Type B pancreatic cell (in vitro differentiated cells): ENCODE measurements at places on chromosomes 2 and 18.

- H3K27me3 ChIP-seq: peaks cover 5% of the 10 kb centered on the region
- H3K4me3 ChIP-seq: peak overlapping the region; percentile 39
- peaks cover 9% of the 10 kb centered on the region for H3K4me1 ChIP-seq
- no peaks in the 10 kb centered on the region for H3K36me3 ChIP-seq
Observed at GRCh38 chr18:62420513-62421209, 95.6 kb downstream of the TNFRSF11A start.

GRCh38 chr18:54392543-54393023 is 34.9 kb downstream of the C18orf54 start:
- H3K27ac ChIP-seq: no peak overlapping the region
- no peak for DNase-seq
- no peaks in the 10 kb centered on the region for H3K36me3 ChIP-seq
- peaks cover 9% of the 10 kb centered on the region for H3K4me1 ChIP-seq
- H3K27me3 ChIP-seq: peaks cover 10% of the 10 kb centered on the region

- no peaks in the 10 kb centered on the region for H3K4me1 ChIP-seq
- peaks cover 3% of the 10 kb centered on the region for H3K27me3 ChIP-seq
- H3K4me3 ChIP-seq: no peak overlapping the region
Observed at GRCh38 chr2:121185571-121186074, 99.4 kb downstream of the TFCP2L1 start.

GRCh38 chr2:116810645-116811044 is 1003.8 kb upstream of the DDX18 start:
- peaks cover 4% of the 10 kb centered on the region for H3K4me1 ChIP-seq
- H3K27ac ChIP-seq: no peak overlapping the region
- H3K4me3 ChIP-seq: no peak overlapping the region
- no peaks in the 10 kb centered on the region for H3K36me3 ChIP-seq
- no peaks in the 10 kb centered on the region for H3K27me3 ChIP-seq

DNA sequence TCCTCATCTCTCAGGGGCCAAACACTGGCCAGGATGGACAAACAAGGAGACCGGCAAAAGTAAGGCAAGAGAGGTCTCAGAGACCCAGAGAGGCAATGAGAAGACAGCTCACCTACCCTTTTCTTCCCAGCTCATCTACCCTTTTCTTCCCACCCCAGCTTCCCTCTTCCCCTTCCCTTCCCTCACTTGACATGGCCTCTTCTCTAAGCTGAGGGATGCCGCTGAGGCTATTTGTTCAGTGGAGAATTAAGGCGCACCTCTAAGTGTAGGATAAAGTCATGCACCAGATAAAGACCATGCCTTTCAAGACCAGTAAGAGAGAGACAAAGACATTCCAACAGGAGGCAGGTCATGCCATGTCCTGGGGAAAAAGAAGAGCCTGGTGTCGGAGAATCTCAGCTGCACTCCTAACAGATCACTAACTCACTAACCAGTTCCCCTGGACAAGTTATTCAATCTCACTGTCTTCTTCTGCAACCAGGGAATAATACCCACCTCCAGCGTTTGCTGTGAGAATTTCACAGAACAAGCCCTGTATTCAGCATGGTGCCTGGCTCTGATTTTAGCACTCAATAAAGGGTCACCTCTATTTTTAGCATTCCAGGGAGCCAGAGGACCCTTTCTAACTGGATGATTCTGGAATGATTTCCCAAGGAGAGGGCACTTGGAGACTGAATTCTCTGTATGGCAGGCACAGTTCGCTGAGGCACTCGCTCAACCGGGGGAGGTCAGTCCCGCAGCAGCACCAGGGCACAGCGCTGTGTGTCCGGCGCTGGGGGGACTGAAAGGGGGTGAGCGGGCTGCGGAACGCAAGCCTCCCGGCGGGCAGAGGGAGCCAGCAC is 3.0 kb upstream of the FOSL2 start:
- peaks cover 4% of the 10 kb centered on the region for H3K36me3 ChIP-seq
- DNase-seq: no peak

DNA sequence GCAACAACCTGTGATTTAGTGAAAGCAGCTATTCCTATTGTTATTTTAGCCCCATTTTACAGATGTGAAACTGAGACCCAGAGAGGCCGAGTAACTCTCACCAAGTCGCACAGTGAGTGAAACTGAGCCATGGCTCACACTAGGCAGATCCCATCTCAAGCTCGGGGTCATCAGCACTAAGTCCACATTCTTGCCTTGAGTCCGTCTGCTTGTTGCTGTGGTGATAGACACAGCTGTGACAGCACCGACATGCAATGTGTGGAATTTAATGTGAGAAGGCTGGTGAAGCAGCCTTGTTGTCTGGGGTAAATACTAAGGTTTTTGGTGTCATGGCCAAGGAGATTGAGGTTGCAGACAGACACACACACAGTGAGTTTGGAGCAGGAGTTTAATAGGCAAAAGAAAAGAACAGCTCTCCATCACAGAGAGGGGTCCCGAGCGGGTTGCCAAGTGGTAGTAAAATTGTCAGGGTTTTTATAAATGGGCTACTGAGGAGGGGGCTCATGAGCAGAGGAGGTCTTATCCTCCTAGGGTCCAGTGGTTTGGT is 40.2 kb upstream of the GMCL1 start:
- H3K4me3 ChIP-seq: peak overlapping the region; percentile 25
- no peaks in the 10 kb centered on the region for H3K27me3 ChIP-seq
- H3K36me3 ChIP-seq: peaks cover 5% of the 10 kb centered on the region
- no peak for DNase-seq

DNA sequence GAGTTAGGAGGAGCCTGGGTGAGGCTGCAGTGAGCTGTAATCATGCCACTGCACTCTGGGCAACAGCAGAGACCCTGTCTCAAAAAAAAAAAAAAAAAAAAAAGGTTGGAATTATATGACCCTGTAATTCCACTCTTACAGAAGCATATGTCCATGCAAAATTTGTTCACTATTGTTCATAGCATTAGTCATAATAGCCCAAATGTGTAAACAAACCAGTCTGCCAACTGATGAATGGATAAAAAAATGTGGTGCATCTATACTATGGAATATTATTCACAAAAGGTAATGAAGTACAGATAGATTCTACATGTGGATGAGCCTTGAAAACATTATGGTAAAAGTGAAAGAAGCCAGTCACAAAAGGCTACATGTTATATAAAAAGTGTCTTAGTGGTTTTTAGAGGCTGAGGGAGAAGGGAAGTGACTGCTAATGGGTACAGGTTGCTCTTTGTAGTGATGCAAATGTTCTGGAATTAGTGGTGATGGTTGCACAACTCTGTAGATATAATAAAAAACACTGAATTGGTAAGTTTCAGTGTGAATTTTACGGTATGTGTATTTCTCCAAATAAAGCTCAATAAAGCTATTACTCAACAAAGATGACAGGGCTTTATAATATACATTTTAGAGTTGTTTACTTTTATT is 9.4 kb downstream of the COA5 start:
- DNase-seq: no peak
- no peaks in the 10 kb centered on the region for H3K4me1 ChIP-seq
- no peak overlapping the region for H3K4me3 ChIP-seq
- H3K27ac ChIP-seq: no peak overlapping the region

GRCh38 chr2:110837446-110838409 is 105.4 kb downstream of the ACOXL start:
- H3K27ac ChIP-seq: no peak overlapping the region
- peaks cover 18% of the 10 kb centered on the region for H3K4me1 ChIP-seq
- no peaks in the 10 kb centered on the region for H3K27me3 ChIP-seq
- no peaks in the 10 kb centered on the region for H3K36me3 ChIP-seq

- no peak for DNase-seq
- no peak overlapping the region for H3K27ac ChIP-seq
- peak overlapping the region; percentile 73 for H3K4me3 ChIP-seq
- H3K27me3 ChIP-seq: peaks cover 39% of the 10 kb centered on the region
- H3K4me1 ChIP-seq: peaks cover 18% of the 10 kb centered on the region
Observed at GRCh38 chr18:75784390-75784789, 356.9 kb upstream of the SMIM21 start.

- no peaks in the 10 kb centered on the region for H3K27me3 ChIP-seq
- H3K36me3 ChIP-seq: no peaks in the 10 kb centered on the region
- H3K4me3 ChIP-seq: no peak overlapping the region
- no peak for DNase-seq
- H3K4me1 ChIP-seq: peaks cover 33% of the 10 kb centered on the region
- H3K27ac ChIP-seq: no peak overlapping the region
Observed at GRCh38 chr18:10398571-10398970, 55.9 kb upstream of the APCDD1 start.

DNA sequence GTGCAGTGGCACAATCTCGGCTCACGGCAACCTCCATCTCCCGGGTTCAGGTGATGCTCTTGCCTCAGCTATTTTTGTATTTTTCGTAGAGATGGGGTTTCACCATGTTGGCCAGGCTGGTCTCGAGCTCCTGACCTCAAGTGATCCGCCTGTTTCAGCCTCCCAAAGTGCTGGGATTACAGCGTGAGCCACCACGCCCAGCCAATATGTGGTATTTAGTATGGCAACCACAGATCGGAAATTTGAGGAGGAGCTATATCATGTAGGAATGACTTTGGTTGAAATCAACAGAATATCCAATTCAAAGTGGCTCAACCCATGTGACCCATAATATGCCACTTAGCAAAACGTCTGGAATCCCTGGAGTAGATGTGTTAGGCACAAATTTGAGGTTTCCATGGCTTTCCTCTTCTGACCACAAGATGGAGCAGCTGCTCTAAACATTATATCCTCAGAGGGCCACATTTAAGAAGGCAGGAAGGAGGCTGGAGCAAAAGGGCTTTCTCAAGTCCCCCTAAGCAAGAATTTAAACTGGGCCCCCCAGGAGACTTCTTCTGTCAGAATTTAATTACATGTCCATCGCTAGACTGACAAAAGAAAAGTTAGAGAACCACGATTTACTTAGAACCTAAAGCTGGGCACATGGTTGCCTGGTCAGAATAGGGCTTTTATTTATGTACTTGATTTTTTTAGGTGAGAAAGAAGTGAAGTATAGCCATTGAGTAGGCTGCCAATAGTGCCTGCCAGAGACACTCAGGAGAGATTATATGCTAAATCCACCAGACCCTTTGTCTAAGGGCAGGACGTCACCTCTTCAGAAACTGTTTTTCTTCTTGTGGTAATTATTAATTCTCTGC is 49.6 kb upstream of the ITSN2 start:
- no peaks in the 10 kb centered on the region for H3K36me3 ChIP-seq
- H3K4me1 ChIP-seq: peaks cover 10% of the 10 kb centered on the region
- peaks cover 4% of the 10 kb centered on the region for H3K27me3 ChIP-seq
- no peak overlapping the region for H3K4me3 ChIP-seq
- DNase-seq: no peak

- DNase-seq: no peak
- H3K4me3 ChIP-seq: no peak overlapping the region
- no peaks in the 10 kb centered on the region for H3K27me3 ChIP-seq
- no peak overlapping the region for H3K27ac ChIP-seq
- H3K36me3 ChIP-seq: peaks cover 4% of the 10 kb centered on the region
Observed at GRCh38 chr18:79371561-79372121, 24.1 kb upstream of the NFATC1 start.

DNA sequence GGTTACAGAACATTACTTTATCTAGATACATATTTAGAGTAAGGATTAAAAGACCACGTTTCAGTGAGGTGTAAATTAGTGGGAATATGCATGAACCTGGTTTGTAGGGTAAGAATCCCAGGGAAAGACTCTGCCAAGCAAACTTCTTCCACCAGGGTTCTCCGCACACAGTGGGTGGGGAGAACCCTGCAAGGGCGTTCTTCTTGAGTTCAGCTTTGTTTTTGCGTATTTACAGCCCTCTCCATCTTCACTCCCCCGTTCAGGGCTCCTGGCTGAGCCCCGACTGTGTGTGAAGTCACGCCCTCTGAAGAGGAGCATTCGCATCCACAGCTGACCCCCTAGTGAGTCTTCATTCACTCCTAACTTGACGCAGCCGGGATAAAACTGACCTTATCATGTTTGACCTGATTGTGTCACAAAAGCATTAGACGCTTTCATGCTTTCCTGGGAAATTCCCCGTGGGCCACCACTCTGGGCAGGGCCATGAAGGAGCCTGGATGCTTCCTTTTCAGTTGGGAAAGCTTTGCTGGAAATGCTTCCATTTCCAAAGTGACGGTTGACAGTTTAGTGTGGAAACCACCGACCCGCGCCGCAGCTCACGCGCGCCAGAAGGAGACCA is 1.0 kb downstream of the ALKAL2 start:
- H3K36me3 ChIP-seq: peaks cover 12% of the 10 kb centered on the region
- H3K27me3 ChIP-seq: peaks cover 49% of the 10 kb centered on the region
- no peak for DNase-seq
- H3K4me1 ChIP-seq: no peaks in the 10 kb centered on the region
- H3K27ac ChIP-seq: peak overlapping the region; percentile 59

GRCh38 chr2:182784058-182784706 is 68.1 kb downstream of the DNAJC10 start:
- H3K4me1 ChIP-seq: peaks cover 7% of the 10 kb centered on the region
- no peak overlapping the region for H3K27ac ChIP-seq
- peaks cover 16% of the 10 kb centered on the region for H3K36me3 ChIP-seq
- no peak for DNase-seq
- H3K27me3 ChIP-seq: no peaks in the 10 kb centered on the region

GRCh38 chr2:228374741-228375140 is 193.3 kb upstream of the SPHKAP start:
- no peak overlapping the region for H3K4me3 ChIP-seq
- no peak for DNase-seq
- H3K36me3 ChIP-seq: no peaks in the 10 kb centered on the region

- no peaks in the 10 kb centered on the region for H3K36me3 ChIP-seq
- no peaks in the 10 kb centered on the region for H3K27me3 ChIP-seq
- H3K4me1 ChIP-seq: peaks cover 29% of the 10 kb centered on the region
- H3K27ac ChIP-seq: no peak overlapping the region
- no peak overlapping the region for H3K4me3 ChIP-seq
- DNase-seq: no peak
Observed at GRCh38 chr18:28048612-28049011, 128.3 kb downstream of the CDH2 start.

- H3K27ac ChIP-seq: no peak overlapping the region
- no peak overlapping the region for H3K4me3 ChIP-seq
- DNase-seq: no peak
- no peaks in the 10 kb centered on the region for H3K4me1 ChIP-seq
Observed at GRCh38 chr2:4357121-4357520, 653.7 kb downstream of the DCDC2C start.

DNA sequence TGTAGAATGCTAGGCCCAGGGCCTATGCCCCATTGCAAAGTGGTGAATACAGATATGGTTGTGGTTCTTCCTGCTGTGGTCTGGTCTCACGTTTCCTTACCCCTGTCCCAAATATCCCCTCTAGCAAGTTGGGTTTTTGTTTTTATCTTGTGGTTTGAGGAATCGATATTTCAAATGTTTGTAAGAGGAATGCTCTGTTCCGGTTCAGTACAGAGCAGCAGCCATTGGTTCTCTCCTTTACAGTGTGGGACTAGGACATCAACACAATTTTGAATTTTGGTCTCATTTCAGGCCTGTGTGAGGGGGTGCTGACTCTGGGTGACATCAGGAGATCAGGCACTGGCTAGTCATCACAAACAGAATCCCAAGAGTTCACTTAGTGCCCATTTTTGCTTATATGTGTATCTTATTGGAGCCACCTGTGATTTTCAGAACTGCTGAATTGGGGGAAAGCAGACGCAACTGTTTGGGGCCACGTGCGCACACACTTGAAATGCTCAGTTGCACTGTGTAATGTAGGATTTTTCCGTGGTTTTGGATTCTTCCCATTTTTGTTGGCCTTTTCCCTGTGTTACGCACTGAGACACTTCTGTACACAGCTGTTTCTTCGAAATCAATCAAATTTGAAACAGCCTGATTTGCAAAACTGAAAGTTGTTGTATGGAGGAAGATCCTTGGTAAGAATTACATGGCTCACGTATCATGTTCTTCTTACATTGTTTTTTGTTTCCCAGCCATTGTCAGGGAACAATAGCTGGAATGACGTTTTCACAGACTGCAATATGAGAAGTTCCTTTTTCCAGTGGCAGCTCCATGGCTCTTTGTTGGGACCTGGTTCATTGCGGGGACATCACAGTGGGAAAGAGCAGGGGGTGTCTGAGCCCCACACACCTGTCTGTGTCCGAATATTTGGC is 8.6 kb downstream of the SH3BP4 start:
- H3K36me3 ChIP-seq: peaks cover 33% of the 10 kb centered on the region
- no peaks in the 10 kb centered on the region for H3K27me3 ChIP-seq
- H3K4me3 ChIP-seq: peak overlapping the region; percentile 27
- H3K4me1 ChIP-seq: peaks cover 70% of the 10 kb centered on the region
- no peak for DNase-seq
- H3K27ac ChIP-seq: peak overlapping the region; percentile 40
